ENCODE measurements at places on chromosomes 11 and 22. TPM values are rescaled to one million over a fixed set of nuclear protein-coding genes. Genes with fewer than 3 reads are reported as not detected.
A peak's percentile ranks its signal among the peaks of the same experiment; 100 is the strongest.

GPHA2 gene
- total RNA-seq: 0.34 TPM

MISFA gene
- 1.3 TPM for total RNA-seq

B4GALNT4 gene
- total RNA-seq: 3.8 TPM

OR5B17 gene
- not detected for total RNA-seq

BIRC3 gene
- 109 TPM for total RNA-seq

DBX1 gene
- not detected for total RNA-seq

KCTD14 gene
- total RNA-seq: 0.14 TPM

C11orf21 gene
- total RNA-seq: 6.7 TPM

KREMEN1 gene
- 0.30 TPM for total RNA-seq

NELL1 gene
- total RNA-seq: not detected

CEND1 gene
- total RNA-seq: 1.1 TPM

CRYAB gene
- not detected for total RNA-seq

DDI1 gene
- total RNA-seq: not detected

LGALS1 gene
- 522 TPM for total RNA-seq

DNA sequence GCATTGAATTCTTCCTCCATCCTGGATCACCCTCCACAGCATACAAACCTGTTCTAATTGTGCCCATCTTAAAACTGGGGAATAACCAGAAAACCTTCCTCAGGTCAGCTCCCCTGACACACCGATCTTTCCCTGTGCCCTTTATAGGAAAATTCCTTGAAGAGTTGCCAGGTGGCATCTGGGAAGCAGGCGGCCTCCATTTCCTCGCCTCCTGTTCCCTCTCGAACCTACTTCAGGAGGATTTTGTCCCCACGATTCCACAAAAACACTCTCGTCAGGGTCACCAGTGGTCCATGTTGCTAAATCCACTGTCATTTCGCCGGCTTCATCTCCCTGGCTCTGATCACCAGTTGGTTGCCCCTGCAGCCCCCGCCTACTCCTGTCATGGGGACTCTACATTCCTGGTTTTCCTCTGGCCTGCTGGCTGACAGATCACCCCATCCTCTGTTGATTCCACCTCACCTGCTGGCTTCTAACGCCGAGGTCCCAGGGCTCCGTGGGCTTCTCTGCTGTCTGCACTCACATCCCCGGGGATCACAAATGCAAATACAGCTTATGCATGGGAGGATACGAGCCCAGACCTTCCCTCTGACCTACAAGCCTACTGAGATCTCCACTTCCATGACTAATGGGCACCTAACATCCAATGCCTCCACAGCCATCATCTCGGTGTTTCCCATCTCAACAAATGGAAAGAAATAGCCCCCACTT, 92.5 kb upstream of the PRDM11 start:
- no peak overlapping the region for H3K4me3 ChIP-seq
- no peak for DNase-seq
- H3K27ac ChIP-seq: no peak overlapping the region
- no peaks in the 10 kb centered on the region for H3K36me3 ChIP-seq
- H3K27me3 ChIP-seq: no peaks in the 10 kb centered on the region
- no peaks in the 10 kb centered on the region for H3K4me1 ChIP-seq

DNA sequence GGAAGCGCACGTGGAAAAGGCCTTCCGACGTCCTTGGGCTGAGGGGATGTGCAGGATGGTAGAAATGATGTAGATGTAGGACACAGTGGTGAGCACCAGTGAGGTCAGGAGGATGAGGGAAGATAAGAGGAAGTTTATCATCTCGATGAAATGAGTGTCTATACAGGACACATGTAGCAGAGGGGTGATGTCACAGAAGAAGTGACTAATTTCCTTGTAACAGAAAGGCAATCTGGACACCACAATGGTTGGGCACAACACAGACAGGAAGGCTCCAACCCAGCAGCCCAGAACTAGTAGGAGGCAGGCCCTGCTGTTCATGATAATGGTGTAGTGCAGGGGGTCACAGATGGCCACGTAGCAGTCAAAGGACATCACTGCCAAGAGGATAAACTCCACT, 35.0 kb upstream of the OR6M1 start:
- peak; percentile 14 for DNase-seq
- H3K27me3 ChIP-seq: peaks cover 17% of the 10 kb centered on the region
- H3K4me3 ChIP-seq: no peak overlapping the region
- H3K4me1 ChIP-seq: no peaks in the 10 kb centered on the region

DNA sequence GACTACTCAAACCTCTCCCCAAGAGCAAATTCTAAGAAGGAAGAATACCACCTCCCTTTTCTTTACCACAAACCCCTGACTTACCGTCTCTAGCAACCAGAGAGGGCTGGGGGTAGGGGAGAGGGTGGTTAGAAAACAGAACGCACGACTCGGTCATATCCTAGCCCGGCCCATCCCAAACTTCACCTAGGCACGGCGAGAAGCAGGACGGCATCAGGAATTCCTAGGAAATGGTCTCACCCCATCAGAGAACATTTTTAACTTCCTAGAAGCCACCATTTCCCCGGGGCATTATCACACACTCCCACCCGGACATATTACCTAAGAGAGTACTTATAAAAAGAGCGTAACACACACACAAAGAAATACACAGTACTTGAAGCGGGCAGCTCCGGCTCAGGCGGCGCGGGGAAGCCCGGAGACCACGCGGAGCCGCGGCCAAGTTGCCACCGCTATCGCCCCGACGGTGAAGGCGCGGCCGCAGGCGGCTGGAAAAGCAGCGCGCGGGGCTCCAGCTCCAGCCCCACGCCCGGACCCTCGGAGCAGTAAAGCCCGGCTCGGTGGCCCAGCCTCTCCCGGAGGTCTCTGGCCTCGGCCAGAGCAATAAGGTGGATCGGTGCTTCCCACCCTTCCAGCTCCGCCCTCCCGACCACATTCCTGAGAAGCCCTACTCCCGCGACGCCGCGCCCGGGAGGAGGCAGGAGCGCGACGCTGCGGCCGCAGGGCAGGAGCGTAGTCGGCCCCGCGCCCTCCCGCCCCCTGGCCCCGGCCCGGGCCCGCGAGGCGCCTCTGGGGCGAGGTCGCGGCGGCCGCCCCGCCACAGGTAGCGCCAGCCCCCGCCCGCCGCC, 878 bp downstream of the RRAS2 start:
- H3K27me3 ChIP-seq: no peaks in the 10 kb centered on the region
- peak; percentile 62 for DNase-seq
- H3K4me1 ChIP-seq: peaks cover 28% of the 10 kb centered on the region
- H3K36me3 ChIP-seq: peaks cover 9% of the 10 kb centered on the region
- H3K4me3 ChIP-seq: peak overlapping the region; percentile 95
- peak overlapping the region; percentile 89 for H3K27ac ChIP-seq

DNA sequence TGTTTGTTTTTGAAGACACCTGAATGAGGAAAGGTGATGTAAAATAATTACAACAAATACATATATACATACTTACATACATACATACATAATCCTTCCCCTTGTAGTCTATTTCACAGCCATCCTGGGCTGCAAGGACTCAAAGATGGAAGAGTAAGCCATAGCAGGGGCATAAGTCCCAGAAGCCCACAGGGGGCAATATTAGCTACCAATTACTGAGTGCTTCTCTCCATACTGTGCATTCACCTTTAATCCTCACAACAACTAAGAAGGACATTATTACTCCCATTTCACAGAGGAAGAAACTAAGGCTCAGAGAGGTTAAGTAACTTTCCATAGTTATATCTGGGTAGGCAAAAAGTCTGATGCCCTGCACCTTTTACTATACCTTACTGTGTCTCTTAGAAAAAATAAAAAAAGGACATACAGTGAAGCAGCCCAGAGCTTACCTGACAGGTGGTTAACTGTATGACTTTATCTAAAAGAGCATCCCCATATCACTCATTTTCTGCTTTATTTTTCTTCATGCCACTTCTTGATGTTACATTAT, 2.7 kb downstream of the SERGEF start:
- no peak overlapping the region for H3K4me3 ChIP-seq
- H3K27ac ChIP-seq: peak overlapping the region; percentile 35
- DNase-seq: no peak
- peaks cover 37% of the 10 kb centered on the region for H3K4me1 ChIP-seq

GRCh38 chr11:26037716-26038115, 294.2 kb upstream of the ANO3 start:
- DNase-seq: no peak
- no peak overlapping the region for H3K4me3 ChIP-seq
- no peak overlapping the region for H3K27ac ChIP-seq
- H3K4me1 ChIP-seq: no peaks in the 10 kb centered on the region

GRCh38 chr11:65496304-65497140, 2.3 kb upstream of the MALAT1 start:
- DNase-seq: peak; percentile 45
- H3K27ac ChIP-seq: peak overlapping the region; percentile 96
- peaks cover 49% of the 10 kb centered on the region for H3K4me1 ChIP-seq

DNA sequence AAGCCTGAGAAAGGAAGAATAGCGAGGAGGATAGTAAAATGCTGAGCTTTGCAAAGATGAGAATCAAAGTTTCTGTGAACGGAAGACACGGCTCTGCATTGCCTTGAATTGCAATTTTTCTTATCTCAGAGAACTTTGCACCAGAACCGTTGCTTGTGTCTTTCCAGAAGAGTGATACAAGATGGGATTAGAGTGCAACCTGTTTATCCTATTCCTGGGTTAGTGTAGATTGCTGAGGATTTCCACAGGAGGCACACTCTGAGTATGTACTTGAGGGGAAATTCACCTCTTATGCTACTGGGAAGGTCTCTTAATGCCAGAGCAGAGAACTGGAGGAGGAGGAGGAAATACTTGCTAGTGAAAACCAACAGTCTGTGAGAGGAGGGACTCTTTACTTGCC, 377.5 kb downstream of the OPCML start:
- H3K27me3 ChIP-seq: peaks cover 13% of the 10 kb centered on the region
- H3K4me3 ChIP-seq: no peak overlapping the region
- no peak overlapping the region for H3K27ac ChIP-seq
- H3K4me1 ChIP-seq: no peaks in the 10 kb centered on the region
- no peaks in the 10 kb centered on the region for H3K36me3 ChIP-seq

GRCh38 chr11:32630844-32631243, 47.2 kb downstream of the EIF3M start:
- no peaks in the 10 kb centered on the region for H3K4me1 ChIP-seq
- H3K36me3 ChIP-seq: no peaks in the 10 kb centered on the region
- peaks cover 18% of the 10 kb centered on the region for H3K27me3 ChIP-seq
- H3K4me3 ChIP-seq: no peak overlapping the region

DNA sequence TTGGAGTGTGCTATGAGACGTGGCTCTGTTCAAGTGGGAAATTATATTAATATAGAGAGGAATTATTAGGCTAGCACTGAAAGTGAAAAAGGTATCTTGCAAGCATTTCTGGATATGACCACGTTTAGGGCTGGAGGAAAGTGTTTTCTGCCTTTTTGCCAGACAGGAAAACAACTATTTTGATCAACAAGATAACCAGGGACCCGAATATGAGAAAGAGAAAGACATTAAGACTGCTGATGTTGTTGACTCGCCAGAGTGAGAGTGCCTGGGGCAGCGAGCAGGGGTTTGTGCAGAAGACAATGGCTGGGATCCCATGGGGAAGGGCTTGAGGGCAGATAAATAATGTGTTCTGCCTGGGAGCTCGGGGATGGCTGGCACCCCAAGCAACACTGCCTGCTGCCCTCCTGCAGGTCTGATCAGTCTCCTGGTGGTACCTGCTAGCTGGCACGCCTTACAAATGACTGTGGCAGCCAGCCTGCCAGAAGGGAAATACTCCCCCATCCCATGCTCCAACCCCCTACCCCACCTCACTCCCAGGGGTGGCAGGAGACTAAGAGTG, 23.1 kb upstream of the CHST1 start:
- no peak overlapping the region for H3K4me3 ChIP-seq
- DNase-seq: no peak
- H3K27ac ChIP-seq: no peak overlapping the region

GRCh38 chr22:23115825-23116494, 25.8 kb downstream of the RSPH14 start:
- H3K36me3 ChIP-seq: no peaks in the 10 kb centered on the region
- H3K27ac ChIP-seq: no peak overlapping the region
- no peak for DNase-seq
- no peak overlapping the region for H3K4me3 ChIP-seq
- H3K27me3 ChIP-seq: no peaks in the 10 kb centered on the region
- H3K4me1 ChIP-seq: peaks cover 16% of the 10 kb centered on the region

DNA sequence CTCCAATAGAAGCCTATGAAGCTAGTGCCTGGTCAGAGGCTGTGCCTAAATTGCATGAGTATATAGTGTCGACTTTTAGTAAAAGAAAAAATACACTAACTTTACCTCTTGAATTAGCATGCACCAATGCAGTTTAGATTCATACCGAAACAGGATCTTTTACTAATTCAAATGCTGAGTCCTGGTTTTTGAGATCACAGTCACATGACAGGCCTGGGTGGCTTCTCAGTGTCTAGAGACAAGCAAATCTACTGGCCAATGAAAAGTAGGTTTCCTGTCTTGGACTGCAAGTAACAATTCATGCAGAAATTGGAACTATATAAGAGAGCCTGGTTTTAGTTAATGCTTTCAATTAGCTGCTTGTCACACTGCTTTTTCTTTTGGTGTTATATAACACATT, 7.2 kb downstream of the ARHGEF12 start:
- peaks cover 51% of the 10 kb centered on the region for H3K27me3 ChIP-seq
- H3K36me3 ChIP-seq: peaks cover 3% of the 10 kb centered on the region
- H3K27ac ChIP-seq: no peak overlapping the region

DNA sequence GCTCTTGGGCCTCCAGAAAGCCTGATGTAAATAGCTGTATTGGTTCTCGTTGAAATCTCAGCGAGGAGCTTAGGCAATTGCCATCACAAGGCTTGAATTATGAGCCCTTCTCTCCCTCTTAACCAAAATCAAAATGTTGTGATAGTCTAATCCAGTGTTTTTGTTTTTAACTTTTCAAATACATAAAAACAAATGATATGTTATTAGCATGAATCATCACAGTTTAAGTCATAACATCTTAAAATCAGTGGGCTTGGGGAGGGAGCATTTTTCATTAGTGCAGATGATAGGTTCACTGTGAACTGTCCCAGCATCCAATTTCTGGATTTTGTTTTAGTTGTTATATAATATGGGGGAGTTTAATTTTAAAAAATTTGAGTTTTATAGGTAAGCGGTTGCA, 48.9 kb upstream of the HORMAD2 start:
- no peak for DNase-seq
- H3K36me3 ChIP-seq: no peaks in the 10 kb centered on the region
- no peak overlapping the region for H3K27ac ChIP-seq
- H3K4me3 ChIP-seq: no peak overlapping the region

GRCh38 chr11:88552379-88553062, 215.0 kb upstream of the CTSC start:
- H3K4me1 ChIP-seq: peaks cover 4% of the 10 kb centered on the region
- DNase-seq: peak; percentile 79
- H3K4me3 ChIP-seq: no peak overlapping the region
- no peaks in the 10 kb centered on the region for H3K36me3 ChIP-seq
- H3K27ac ChIP-seq: no peak overlapping the region
- no peaks in the 10 kb centered on the region for H3K27me3 ChIP-seq

- no peak overlapping the region for H3K27ac ChIP-seq
- DNase-seq: no peak
- H3K4me3 ChIP-seq: no peak overlapping the region
Measured at GRCh38 chr11:29334776-29335130, 682.1 kb downstream of the KCNA4 start.
